Renal pelvis (tissue), 12 donors: ENCODE measurements at places on chromosomes 3 and 15. TPM values are rescaled to one million over a fixed set of nuclear protein-coding genes. Genes with fewer than 3 reads are reported as not detected.

GRCh38 chr15:62850791-62851291, 191.7 kb upstream of the TPM1 start:
- peak; percentile 27 for DNase-seq

The CA12 gene
- polyA plus RNA-seq, result 123 TPM

The TGM5 gene
- polyA plus RNA-seq, result not detected

DNA sequence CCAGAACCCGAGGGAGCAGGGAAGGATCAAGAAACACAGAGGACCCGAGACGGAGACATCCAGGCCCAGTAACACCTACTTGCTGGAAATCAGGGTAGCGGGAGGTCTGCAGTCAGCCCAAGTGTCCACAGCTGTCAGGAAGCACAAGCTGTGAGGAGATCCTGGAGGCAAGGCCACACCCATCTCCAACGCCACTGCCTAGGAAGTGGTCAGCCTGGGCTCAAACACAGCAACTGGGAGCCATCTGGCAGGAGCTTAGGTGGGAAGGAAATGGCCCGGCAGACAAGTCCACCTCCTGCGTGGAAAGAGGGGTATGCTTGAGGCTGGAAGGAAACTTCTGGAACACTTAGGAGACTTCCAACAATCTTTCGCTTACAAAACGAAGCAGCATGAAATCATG, 407.1 kb downstream of the VPS13C start:
- no peak for DNase-seq

GRCh38 chr15:60966316-60966715, 262.8 kb downstream of the RORA start:
- no peak for DNase-seq

DNA sequence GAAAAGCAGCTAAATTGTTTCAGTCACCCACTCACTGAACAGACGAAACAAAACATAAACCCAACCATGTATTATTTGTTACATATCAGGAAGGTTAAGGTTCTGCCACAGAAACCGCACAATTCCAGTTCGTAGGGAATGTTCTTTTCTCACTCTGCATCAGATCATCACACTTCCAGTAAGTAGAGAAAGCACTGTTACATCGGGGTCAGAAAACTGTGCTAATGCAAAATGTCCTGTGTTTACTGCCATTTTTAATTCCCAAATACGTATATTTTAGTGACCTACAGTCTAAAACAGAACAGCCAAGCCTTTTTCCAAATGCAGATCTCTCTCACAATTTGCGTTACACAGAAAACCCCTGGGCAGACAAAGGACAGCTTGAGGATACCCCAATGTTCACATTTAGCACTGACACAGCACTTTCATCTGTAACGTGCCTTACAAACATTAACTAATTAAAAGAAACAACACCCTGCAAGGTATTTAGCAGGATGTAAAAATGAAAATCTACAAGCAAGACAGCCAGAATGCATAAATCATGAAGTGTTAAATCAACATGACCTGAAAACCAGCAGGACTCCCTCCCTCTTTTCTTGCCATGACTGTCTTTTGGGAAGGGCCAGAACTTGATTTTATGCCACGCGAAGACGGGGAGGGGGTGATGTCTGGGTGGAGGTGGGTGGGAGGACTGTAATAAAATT, 34.8 kb upstream of the SKIL start:
- no peak for DNase-seq

The CDCP1 gene
- 1.0 TPM for polyA plus RNA-seq

- DNase-seq, result no peak
These were observed 1273.0 kb downstream of the OTOL1 start for GRCh38 chr3:162769564-162769963.

GRCh38 chr15:39260791-39261190, 320.1 kb upstream of the THBS1 start:
- no peak for DNase-seq

DNA sequence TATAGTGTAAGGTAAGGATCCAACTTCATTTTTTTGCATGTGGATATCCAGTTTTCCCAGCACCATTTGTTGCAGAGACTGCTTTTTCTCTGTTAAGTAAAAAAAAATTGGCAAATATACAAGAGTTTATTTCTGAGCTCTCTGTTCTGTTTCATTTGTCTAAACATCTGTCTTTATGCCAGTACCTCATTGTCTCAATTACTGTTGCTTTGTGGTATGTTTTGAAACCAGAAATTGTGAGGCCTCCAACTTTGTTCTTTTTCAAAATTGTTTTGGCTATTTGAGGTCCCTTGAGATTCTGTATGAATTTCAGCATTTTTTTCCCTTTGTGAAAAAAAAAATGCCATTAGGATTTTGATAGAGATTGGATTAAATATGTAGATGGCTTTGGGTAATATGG, 150.5 kb downstream of the MINAR1 start:
- DNase-seq, result no peak

DNA sequence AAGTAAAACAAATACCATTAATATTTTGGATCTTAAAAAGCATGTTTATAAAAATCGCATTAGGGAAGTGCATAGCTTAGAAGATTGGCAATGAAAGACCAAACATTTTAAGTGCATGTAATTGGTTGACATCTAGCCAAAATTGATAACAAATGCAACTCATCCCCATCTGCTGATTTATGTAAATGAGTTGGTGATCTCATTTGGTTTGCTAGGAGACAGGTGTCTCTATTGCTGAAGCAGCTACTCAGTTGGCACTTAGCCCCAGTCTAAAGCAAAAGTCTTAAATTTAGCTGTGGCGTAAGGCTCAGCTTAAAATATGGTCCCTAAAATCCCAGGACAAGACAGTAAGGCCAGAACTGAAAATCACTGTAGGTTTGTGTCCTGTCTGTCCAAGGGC, 113.5 kb upstream of the CHL1 start:
- DNase-seq, result no peak

DNA sequence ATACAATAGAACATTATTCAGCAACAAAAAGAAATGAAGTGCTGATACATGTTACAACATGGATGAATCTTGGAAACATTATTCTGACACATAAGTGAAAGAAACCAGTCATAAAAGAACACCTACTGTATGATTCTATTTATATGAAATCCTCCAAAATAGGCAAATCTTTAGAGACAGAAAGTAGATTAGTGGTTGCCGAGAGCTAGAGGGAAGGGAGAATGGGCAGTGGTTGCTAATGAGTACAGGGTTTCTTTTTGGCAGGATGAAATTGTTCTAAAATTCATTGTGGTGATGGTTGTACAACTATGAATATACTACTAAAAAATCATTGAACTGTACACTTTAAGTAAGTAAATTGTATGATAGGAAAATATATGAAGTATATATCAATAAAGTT, 6.3 kb upstream of the LRRC58 start:
- no peak for DNase-seq

GRCh38 chr3:193884652-193885051, 251.3 kb upstream of the HES1 start:
- DNase-seq, result no peak

DNA sequence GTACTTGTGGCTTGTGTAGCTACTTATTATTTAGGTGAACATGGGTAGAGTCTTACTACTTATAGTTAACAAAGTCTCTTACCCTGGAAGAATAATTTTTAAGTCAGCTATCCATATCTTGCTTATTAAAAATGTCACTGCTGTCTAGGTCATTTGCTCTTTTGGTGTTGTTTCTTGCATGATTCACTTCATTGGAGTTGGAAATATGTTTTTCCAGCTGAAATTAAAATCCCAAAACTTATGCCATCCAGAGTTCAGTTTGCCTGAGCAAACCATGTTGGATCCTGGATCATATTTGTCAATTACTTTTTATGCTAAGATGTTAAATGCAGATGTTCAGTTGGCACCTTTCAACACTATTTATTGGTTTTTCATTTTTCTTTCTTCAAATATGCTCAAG, 421.0 kb upstream of the RBMS3 start:
- DNase-seq, result no peak

DNA sequence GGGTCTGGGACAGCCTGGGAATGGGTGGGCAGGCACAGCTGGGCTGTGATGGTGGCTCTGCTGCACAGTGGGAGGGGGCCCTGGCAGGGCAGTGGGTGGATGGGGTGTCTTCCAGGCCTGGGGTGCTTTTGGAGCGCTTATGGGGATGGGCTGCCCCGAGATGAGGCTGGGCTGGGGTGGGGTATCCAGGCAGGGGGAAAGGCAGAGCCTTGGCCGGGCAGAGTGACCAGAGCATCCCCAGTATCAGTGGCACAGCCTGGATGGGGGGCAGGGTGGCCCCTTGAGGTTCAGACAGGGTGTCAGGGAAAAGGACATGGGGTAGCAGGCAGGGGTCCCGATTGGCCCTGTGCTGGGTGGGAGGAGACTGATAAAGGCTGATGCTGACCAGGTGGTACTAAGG, 26.6 kb downstream of the HDAC11 start:
- DNase-seq, result no peak

GRCh38 chr15:38814891-38815290, 250.3 kb upstream of the RASGRP1 start:
- no peak for DNase-seq

GRCh38 chr15:57656434-57656833, 50.1 kb upstream of the POLR2M start:
- no peak for DNase-seq

DNA sequence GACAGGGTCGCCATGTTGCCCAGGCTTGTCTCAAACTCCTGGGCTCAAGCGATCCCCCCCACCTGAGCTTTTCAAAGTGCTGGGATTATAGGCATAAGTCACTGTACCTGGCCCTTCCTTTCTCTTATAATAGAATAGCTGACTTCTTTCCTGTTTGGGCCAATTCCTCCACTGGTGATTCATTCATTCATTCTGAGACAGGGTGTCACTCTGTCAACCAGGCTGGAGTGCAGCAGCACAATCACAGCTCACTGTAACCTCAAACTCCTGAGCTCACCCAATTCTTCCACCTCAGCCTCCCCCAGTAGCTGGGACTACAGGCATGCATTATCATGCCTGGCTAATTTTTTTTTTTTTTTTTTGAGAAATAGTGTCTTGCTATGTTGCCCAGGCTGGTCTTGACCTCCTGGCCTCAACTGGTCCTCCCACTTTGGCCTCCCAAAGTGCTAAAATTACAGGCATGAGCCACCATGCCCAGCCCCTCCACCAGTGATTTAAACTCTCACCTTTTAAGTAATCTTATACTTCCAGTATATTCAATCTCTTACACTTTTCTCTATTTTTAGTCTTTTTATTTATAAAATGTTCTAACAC, 20.9 kb downstream of the GNB4 start:
- DNase-seq, result no peak

The GPX1 gene
- 184 TPM for polyA plus RNA-seq

DNA sequence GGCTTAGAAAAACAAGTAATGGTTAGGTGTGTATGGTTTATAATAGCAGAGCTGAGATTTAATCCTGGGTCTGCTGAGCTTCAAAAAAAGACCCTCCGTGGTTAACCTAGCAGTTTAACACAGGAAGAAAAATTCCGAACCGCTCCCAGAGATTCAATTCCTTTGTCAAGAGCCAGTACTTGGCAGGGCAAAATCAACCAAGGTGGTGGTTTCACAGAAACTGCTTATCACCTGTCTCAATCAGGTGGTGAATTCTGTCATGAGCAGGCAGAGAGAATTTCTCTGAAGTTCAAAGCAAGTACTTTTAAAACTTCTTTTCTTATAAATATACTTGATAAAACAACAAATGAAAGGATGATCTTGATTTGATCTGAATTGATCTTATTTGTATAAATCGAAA, 17.2 kb downstream of the SYNPR start:
- no peak for DNase-seq

The KBTBD8 gene
- polyA plus RNA-seq, result 1.1 TPM

The SLC22A14 gene
- polyA plus RNA-seq, result 0.90 TPM

DNA sequence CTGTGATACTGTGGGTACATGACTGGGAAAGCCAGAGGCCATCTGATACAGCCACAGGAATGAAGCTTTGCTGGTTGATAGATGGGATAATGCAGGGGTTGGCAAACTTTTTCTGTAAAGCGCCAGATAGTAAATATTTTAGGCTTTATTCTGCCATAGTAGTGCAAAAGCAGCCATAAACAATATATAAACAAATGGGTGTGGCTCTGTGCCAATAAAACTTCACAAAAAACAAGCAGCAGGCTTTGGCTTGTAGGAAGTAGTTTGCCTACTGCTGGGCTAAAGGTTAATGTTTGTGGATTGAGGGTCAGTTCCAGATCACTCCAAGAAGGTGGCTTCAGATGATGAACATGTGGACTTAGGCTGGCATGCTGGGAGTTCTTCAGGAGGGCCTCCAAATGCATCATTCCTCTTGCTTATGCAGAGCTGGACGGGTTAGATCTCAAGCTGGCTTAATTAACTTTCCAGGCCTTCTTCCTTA, 305.7 kb downstream of the RPLP1 start:
- no peak for DNase-seq

GRCh38 chr3:58107597-58107996, 99.4 kb downstream of the FLNB start:
- DNase-seq, result no peak
